Upper lobe of right lung (tissue), 1 donor: ENCODE measurements at places on chromosomes 1 and 21.

- peak; percentile 57 for DNase-seq
Observed at GRCh38 chr1:227949954-227950734, 2.4 kb upstream of the WNT9A start.

- DNase-seq: no peak
Observed at GRCh38 chr21:34942911-34943310, 106.2 kb downstream of the RUNX1 start.

- DNase-seq: peak; percentile 30
Observed at GRCh38 chr1:29708381-29708780, 472.1 kb downstream of the PTPRU start.

DNA sequence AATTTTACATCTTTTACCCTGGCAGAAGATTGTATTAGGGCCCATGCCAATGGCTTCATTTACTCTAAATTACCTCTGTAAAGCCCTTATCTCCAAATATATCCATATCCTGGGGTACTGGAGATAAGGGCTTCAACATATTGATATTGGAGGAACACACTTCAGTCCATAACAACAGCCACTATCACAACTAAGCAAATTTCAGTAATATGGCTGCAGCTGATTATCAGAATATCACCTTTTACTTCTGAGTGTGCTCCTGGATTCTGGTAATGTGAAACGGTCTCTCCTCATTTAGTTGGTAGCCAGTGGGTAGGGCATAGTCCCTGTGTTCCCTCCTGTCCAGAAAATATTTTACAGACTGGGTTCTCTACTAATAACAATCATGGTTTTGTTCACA is 53.3 kb downstream of the IVNS1ABP start:
- no peak for DNase-seq

- no peak for DNase-seq
Observed at GRCh38 chr1:107633596-107633995, 331.4 kb downstream of the VAV3 start.

- no peak for DNase-seq
Observed at GRCh38 chr1:172154551-172154950, 265.9 kb upstream of the C1orf105 start.

DNA sequence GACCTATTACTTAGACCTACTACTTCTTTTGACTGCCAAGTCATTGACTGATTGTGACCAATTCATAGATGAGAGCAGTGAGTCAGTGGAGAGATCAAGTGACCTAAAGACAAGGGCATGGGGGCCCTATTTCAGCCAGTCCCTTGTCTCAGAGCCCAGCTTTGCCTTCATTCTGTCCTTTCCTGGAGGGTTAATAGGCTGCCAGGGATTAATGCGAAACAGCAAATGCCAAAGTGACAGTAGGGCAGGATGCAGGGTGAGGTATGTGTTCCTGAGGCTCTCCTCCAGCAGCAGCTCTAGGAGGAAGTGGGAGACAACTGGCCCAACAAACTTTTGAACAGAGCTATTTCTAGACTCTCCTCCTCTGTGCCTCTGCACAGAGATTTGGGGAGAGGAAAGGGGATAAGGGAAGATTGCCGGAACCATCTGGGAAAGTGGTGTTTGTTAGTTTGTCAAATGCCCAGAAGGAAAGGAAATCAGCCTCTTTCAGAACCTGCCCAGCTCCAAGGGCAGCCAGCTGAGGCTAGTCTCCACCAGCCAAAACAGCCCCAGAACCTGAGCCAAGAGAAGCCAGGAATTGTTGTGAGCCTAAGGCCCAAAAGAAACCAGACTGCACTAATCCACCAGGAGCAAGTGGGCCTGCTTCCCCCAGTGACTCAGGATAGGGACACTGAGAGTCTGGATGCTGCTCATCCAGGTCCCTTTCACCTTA is 4.9 kb upstream of the S100A3 start:
- DNase-seq: peak; percentile 35

DNA sequence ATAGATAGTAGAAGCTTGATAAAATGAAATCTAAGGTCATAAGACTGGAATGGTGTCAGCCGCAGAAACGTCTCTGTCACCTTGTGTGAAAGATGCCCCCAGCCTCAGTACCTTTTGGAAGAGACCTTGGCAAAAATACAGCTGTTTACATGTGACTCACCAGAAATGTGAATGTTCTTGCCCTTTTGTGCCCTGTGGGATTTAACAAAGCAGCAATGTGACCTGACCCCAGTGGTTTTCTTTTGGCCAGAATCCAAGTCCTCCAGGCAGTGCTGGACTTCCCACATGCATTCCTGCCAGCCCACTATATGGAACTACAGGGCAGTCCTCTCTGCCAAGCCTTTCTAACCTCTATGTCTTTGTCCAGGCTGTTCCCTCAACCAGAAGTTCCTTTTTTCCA is 27.2 kb upstream of the LRRC8C start:
- no peak for DNase-seq

GRCh38 chr1:38454236-38454635 is 405.3 kb downstream of the RRAGC start:
- no peak for DNase-seq

DNA sequence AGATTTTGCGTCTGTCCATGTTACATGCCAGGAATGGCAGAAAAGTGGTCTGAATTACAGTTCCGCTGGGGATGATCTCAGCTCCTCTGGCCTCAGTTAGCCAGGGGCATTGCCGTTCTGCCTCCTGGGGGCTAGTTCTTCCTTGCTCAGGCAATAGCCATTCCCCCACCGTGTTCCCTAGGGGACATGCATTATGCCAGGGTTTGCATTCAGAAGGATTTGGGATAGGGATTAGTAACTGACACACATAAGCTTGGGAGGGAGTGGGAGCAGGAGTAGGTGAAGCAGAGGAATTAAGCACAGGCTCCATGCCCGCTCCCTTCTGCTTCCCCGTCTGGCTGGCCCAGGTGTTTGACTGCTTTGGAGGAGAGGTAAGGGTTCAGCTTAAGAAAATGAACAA is 12.7 kb downstream of the LRRC71 start:
- DNase-seq: no peak

- no peak for DNase-seq
Observed at GRCh38 chr1:230189824-230190223, 122.8 kb downstream of the GALNT2 start.

- DNase-seq: no peak
Observed at GRCh38 chr1:24316645-24317044, 2.5 kb upstream of the GRHL3 start.

- DNase-seq: no peak
Observed at GRCh38 chr21:26495283-26495849, 77.7 kb downstream of the CYYR1 start.
